ENCODE measurements at places on chromosomes 5 and 9. TPM values are rescaled to one million over a fixed set of nuclear protein-coding genes. Genes with fewer than 3 reads are reported as not detected.

DNA sequence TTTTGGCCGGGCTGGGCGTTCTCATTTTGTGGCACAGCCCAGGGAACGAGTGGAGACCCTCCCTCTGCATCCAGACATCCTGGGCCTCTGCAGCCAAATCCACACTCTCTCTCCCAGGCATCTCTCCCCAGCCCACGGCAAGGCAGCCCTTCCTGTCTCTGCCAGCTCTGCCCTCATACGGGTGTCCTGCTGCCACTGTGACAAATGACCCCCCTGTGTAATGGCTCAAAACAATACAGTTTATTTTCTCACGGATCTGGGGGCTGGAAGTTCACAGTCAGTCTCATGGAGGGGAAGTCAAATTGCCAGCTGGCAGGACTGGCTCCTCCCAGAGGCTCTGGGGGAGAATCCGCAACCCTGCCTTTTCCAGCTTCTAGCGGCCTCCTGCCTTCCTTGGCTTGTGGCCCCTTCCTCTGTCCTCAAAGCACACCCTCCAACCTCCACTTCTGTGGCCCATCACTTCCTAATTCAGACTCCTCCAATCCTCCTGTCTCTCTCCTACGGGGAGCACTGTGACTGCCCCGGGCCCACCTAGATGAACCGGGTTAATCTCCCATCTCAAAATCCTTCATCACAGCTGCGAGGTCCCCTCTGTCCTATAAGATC lies 70.2 kb upstream of the COL5A1 start:
- DNase-seq: no peak

- DNase-seq: no peak
These were observed 94.0 kb upstream of the SH3GL2 start for GRCh38 chr9:17484906-17485305.

Gene TSLP
- 0.15 TPM for polyA plus RNA-seq

Gene HBEGF
- 10.1 TPM for polyA plus RNA-seq

DNA sequence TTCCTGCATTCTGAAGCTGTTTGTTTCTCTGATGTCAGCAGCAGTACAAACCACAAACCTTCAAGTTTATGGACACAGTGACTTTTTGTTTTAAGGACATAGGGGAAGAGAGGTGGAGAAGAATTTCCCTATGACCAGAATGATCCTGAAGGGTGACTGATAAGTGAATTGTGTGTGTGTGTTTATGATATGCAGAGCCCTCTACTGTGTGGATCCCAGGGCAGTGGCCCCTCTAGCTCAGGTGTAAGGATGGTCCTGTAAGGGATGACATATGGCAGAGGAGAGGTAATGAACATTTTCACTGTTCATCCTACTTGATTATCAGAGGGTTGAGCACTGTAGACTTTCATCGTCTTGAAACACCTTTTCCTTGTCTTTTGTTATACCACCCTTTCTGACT lies 30.6 kb upstream of the TMED7 start:
- no peak for DNase-seq

GRCh38 chr5:137309290-137309689 lies 189.8 kb downstream of the SPOCK1 start:
- DNase-seq: no peak

DNA sequence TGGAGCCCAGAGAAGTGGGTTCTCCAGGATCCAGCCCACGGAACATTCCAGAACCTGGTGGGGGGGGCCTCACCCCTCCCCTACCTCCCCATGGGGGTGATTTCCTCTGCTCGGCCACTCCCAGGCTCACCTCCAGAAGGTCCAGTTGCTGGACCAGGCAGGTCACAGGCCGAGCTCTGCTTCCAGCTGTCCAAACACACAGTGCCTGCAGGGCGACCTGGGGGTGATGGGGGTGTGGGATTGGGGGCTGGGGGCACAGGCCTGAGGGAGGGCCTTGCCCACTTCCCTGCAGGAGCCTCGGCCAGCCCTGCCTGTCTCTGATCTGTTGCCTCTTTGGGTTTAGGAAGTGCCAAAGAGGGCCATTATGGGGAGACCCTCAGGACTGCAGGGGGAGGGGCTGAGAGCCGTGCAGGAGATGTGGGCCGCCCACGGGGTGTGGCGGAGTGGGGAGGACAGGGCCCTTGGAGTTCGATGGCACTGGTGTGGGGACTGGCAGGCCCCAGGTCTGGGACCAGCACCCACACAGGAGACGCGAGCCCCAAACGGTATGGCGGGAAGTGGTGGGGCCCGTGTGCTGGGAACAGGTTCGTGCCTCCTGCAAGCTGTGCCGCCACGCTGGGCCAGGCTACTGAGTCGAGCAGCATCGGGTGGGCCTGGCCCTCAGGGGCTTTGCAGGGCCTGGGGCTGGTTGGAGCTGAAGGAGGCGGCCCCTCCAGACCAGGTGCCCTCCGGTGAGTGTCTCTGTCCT lies 45.6 kb upstream of the EGFL7 start:
- no peak for DNase-seq

DNA sequence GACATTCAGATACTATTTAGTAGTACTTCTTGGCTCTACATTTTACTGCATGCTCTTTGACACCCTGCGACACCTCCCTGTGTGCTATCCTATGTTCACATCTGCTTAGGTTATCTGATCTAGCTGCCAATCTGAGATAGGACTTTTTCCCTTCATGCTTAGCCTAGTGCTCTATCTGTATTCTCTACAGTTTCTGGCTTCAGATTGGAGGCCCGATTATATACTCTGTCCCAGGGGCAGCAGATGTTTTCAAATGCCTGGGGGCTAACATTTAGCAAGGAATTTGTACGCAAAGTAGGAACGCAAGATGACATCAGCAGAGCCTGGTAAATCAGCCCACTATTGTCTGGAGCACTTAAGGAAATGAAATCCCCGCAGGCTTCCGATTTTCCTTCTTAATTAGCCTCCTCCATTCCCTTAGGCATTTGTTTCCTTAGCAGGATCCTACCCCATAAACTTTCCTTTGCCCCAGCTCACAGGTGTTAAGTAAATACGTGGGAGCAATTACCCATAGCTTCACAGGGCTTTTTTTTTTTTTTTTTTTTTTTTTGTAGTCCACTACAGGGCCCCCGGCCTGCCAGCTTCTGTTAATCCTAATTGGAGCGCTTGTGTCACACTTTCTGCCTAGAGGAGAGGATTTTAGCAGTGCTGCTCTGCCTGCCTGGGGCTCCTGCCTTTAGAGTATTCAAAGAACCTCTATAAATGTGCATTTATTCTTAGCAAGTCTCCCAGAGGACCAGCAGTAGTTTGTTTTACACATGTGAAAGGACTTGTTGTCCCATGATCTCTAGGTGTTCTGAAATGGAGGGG lies 61.1 kb upstream of the LPAR1 start:
- no peak for DNase-seq
